Esophagus squamous epithelium (tissue), 5 donors: ENCODE measurements at places on chromosomes 16 and 17.

DNA sequence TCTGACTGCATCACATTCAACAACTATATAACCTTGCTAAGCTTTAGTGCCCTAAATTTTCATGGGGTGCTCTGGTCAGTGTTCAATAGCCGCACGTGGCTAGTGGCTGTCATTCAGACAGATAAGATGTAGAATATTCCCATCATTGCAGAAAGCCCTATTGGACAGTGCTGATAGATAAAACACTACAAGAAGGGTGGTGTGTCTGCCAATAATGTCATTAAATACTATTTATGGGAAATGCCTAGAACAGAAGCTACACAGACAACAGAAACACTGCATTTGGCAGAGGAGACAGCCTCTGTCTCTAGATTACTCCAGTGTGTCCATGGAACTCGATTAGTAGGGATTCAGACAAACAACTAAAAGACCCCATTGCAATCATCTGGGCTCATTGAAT, 28.4 kb upstream of the PMP22 start:
- DNase-seq = no peak

DNA sequence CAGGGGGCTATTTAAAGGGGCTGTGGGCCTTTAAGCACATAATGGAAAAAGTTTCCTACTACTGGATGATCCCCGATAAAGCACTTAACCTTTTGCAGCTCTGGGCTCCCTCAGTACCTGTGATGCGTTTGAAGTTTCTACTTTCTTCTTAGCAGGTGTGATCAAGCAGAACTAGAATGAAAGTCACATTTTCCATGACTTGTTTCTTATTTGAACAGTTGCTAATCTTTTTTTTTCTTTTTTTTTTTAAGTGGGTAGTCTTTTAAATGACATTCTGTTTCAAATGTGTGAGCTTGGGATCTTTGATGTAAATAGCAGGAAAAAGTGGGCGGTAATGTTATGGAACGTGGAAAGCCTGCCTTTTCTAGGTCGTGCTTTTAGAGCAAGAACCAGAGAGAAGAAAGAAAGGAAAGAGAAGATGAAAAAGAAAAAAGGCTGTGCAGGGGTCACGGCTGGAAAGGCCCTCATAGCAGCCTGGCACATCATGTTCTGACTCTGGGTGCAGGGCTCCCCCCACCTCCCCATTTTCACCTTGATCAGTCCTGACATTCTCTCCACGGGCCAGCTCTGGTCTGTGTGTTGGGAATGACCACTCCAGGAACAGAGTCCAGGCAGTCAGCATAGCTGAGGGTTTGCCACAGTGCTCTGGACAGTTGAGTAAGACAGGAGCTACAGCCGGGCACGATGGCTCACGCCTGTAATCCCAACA, 150.6 kb downstream of the CLEC16A start:
- no peak for DNase-seq

- DNase-seq = no peak
These were observed 240.3 kb upstream of the TBX2 start for GRCh38 chr17:61159221-61159814.

- no peak for DNase-seq
These were observed 39.3 kb upstream of the TOB1 start for GRCh38 chr17:50905460-50905803.

- DNase-seq = no peak
These were observed 103.6 kb downstream of the GAS7 start for GRCh38 chr17:10094797-10095196.

- no peak for DNase-seq
These were observed 393 bp upstream of the PSMB10 start for GRCh38 chr16:67936880-67937605.

DNA sequence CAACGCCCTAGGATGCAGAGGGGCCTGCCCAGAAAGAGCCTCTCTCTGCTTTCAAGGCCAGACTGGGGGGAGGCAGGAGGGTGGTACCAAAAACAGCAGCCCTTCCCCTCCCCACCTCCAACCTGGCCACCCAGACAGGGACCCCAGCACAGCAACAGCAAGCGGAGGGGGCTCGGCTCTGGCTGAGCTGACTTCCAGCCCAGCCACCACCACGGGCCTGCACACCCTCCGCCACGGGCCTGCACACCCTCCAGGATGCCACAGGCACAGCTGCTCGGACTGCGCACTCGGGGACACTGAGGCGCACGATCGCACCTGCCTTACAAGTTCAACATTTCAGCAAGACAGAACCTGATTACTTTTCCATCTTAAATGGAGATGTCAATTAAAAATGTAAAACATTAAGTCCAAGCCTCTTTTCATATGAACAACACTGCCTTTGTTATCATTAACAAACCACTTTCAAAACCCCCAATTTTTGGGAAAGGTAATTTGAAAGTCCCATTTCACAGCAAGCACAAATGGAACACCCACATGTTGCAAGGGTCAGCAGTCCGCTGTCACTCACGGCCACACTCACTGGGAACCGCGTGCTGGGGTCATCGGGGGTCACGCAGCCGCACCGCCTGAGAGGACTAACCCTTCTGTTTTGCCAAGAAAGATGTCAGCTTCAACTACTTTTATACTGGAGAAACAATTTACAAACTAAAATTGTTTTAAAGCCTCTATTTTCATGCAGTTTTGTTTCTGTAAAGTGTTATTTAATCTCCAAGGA, 76.4 kb downstream of the ANKRD11 start:
- DNase-seq = no peak

DNA sequence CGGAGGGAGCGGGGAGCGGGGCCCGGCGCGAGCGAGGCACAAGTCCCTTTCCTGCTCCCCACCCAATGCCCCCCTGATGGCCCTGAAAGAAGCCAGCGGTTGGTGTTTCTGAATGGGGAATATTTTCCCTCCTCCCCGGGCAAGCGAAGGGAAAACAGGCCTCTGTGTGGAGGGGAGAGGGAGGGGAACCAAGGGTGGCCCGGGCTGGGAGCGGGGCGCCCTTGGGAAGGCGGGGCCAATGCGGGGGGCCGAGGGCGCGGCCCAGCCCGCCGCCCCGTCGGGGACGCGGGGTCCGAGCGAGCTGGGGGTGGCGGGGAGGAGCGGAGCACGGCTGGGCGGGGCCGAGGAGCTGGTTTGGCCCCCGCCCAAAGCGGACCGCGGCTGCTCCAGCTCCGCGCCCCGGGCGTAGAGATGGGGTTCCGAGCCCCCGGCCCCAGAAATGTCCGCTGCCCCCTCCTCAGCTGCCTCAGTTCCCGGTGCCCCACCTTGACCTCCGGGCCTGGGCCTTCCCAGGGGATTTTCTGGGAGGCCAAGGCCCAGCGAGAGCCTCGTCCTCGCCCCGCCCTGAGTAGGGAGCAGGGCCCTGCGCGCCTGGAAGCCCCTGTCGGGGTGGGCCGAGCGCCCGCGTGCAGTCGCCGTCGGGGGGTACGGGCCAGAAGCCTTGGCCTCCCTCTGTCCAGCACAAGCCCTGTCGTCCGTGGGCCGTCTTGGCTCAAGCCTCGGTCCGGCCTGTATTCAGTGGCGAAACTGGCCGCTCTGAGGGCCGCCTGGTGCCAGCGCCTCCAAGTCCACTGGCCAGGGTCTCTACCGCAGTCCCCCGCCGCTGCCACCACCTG, 3.9 kb upstream of the HEXIM1 start:
- DNase-seq = no peak

DNA sequence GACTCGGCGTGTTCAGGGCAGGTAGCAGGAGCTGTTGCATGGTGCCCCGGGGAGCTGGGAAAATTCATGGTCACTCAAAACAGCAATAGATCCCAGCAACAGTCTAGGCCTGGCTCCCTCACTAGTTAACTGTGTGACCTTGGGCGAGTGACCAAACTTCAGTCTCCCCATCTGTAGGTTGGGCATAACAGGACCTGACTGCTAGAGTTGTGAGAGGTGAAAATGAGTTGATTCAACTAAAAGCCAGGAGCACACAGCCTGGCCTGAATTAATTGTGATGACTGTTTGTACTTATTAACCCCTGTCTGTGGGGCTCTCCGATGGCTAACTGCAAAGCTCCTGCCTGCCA, 306.9 kb downstream of the SOX9 start:
- no peak for DNase-seq

DNA sequence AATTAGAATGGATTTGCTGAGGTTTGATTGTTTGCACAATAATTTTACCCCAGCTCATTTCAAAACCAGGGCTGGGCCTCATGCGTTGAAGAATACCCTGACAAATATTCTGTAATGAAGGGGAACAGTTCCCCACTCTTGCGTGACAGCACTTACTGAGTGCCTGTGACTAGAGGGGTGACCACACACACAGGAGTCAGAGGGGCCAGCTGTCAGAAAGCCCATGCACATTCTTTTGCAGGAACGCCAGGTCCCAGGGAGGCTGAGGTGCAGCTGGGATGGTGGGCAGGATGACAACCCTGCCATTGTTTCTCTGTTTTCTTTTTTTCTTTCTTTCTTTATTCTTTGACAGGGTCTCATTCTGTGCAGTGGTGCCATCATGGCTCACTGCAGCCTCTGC, 44.6 kb downstream of the SMPD3 start:
- DNase-seq = no peak

DNA sequence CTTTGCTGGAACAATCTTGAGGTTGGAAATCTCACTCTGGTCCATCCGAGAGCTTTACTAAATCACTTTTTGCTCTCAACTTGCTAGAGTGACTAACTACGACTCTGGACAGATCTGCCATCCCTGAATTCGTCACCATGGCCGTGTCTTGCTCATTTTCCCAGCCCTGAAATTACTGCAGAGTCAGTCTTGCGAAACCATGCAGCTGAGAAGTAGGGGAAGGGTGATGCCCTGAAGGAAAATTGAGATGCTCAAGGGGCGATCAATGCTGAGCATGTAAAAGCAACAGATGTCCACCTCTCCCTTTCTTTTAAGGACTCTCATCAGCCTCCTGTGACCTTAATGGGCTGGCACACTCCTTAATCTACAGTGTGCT, 18.8 kb downstream of the PCTP start:
- no peak for DNase-seq

GRCh38 chr17:48021934-48022333, 15.7 kb downstream of the COPZ2 start:
- no peak for DNase-seq

DNA sequence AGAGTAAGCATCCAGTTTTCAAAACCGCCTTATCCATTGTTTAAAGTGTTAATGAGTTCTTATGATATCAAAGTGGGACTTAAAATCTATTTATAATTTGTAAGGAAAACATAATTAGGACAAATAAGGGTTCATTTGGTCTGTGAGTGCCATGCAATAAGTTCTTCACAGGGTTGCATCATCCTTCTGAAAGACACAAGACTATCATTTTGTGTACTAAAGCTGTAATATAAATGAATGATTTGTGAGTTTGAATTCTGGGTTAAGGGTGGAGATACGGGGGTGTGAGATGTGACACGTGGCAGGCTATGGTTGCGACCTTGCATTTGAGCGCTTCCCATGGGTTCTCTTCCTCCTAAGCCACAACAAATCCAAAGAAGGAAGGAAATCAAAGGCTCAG, 6.8 kb downstream of the GAN start:
- no peak for DNase-seq

- no peak for DNase-seq
These were observed 725 bp upstream of the SPHK1 start for GRCh38 chr17:76383546-76384221.

- no peak for DNase-seq
These were observed 67.6 kb upstream of the CACNG5 start for GRCh38 chr17:66767154-66767933.

DNA sequence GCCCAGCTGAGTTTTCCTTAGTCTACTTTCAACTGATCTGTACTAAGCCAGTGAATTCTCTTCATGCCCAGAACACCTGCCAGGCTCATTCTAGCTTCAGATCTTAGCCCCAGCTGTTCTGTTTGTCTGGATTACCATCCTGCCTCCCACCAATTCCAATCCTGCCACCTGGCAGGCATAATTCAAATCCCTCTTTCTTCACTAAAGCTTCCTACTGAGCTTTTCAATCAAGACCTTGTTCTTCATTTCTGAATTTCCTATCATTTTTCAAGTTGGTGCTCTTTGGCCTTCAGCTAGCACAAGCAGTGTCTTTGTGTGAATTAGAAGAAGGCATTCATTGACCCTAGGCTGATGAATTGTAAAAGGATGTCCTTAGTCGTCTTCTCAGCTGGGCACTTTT, 357.6 kb downstream of the UTP18 start:
- no peak for DNase-seq

GRCh38 chr17:2051061-2051932, 3.6 kb upstream of the HIC1 start:
- DNase-seq = no peak

DNA sequence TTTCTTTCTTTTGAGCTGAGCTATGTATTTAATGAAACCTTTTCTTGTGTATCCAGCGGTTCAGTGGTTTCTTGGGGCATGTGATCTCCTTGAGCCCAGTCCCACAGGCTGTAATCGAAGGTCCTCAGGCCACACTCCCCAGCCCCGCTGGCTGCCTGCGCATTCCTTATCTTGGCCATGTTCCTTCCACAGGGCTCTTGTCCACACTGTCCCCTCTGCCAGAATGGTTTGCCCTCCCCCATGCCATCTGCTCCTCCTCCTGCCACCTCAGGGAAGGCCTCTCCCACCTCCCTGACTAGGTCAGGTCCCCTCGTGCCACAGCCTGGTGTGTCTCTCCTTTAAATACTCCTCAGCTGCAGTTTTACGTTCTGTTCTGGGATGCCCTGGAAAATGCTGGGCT, 12.1 kb upstream of the NLRC5 start:
- no peak for DNase-seq

- DNase-seq = no peak
These were observed 2.8 kb downstream of the MT1X start for GRCh38 chr16:56684926-56685590.

DNA sequence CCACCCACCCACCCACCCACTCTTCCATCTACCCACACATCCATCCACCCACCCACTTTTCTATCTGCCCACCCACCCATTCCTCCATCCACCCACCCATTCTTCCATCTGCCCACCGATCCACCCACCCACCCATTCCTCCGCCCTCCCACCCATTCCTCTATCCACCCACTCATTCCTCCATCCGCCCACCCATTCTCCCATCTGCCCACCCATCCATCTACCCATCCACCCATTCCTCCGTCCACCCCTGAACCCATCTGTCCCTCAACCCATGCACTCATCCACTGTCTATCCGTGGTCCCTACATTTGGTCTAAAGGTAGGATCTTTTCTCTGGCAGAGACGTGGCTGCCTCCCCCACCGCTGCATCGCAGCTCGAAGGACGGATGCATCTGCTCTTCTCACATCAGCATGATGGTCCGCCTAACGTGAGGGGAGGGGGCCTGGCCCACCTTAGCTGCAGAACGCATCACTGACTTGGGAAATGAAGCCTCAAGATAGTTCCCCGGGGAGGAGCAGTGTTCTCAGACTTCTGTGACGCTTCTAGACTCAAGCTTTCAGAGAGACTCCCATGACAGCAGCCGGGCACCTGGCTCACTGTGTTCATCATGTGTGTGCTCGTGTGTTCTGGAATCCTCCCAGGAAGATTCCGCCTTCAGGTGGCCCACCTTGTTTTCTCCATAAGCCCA, 17.2 kb upstream of the GSE1 start:
- no peak for DNase-seq

GRCh38 chr17:77444628-77444983, 303.8 kb downstream of the SEC14L1 start:
- DNase-seq = no peak

DNA sequence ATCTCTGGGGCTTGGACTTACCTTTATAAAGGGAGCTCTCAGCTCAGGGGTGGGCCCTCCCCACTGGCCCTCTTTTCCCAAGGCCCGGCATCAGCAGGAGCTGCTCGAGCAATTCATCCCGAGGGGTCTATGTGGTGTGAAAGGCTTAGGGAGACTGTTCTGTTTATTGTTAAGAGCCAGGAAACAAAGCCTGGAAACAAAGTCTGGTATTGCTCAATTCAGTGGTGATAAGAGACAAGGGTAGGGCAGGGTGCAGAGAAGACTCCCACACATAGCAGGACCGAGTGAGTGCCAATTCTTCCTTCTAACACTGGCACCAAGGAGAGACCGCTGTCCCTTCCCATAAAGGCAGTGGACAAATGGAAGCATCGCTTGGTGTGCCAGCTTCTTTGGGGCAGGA, 750.7 kb downstream of the KCNJ18 start:
- DNase-seq = no peak
